ENCODE measurements at places on chromosomes 5 and 9.

GRCh38 chr5:42403236-42403635 lies 20.0 kb upstream of the GHR start:
- DNase-seq = no peak

- DNase-seq = no peak
Observed at GRCh38 chr5:61321669-61322068, 10.4 kb upstream of the ZSWIM6 start.

DNA sequence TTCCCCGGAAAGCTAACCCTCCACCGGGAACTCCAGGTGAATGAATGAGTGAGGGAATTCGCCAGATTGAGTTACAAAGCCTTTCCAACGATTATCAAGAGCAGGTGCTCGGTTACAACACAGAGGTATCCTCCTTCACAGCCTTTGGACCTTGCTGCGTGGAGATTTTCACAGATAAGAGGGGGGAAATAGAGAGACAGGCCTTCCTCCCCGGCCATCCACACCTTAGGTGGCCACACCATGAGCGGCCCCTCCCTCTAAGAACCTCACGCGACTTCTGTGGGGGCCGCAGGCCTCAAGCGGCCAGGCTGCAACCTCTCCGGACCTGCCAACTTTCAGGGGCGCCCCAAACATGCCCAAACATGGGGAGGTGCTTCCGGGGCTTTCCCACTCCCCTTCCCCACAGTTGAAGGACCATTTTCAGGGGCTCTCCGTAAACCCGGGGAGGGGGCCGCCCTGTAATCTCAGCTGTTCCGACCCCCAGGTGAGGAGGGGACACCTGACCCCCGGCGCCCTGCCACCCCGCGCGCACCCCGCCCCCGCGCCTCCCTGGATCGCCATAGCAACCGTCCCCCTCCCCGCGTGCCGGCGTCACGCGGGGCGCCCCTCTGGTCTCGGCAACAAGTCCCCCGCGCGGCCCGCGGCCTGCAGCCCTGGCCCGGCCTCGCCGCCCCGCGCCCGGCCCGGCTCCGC lies 603 bp downstream of the DENND1A start:
- DNase-seq = no peak

DNA sequence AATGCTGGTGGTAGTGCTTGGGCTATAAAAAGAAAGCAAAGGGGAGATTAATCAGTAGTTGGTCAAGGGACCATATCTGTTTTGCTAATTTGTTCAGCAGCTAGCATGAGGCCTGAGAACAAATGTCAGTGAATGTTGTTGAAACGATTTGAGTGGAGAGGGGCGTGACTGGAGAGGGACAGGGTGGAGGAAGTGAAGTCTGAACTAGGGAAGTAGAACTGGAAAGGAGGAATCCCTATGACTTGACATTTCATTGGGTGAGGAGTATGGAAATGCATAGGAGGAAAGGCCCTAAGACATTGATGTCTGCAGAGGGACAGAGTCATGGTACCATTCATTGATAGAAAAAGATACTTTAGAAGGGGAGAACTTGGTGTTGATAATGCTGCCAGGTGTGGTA lies 19.7 kb downstream of the TLE4 start:
- DNase-seq = no peak

- DNase-seq = no peak
Observed at GRCh38 chr5:143979044-143979690, 167.2 kb downstream of the HMHB1 start.

GRCh38 chr5:61461926-61462325 lies 129.9 kb downstream of the ZSWIM6 start:
- no peak for DNase-seq

DNA sequence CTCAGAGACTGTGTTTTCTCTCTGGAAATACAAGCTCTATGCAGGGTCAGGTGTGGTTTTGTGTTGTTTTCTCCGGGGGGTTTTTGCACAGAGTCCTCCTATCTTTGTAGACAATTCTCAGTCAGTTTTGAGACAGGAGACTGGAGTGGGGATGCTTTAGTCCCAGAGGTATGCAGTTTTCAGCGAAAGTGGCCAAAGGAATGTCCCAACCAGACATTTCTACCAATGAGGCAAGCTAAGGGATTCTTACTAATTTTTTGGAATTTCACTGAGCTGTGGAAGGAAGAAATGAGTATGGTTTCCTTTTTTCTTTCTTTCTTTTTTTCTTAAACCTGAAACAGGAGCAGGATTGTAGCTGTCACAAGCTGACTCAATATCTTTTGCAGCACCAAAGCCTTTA lies 35.3 kb upstream of the PLPP1 start:
- DNase-seq = no peak

DNA sequence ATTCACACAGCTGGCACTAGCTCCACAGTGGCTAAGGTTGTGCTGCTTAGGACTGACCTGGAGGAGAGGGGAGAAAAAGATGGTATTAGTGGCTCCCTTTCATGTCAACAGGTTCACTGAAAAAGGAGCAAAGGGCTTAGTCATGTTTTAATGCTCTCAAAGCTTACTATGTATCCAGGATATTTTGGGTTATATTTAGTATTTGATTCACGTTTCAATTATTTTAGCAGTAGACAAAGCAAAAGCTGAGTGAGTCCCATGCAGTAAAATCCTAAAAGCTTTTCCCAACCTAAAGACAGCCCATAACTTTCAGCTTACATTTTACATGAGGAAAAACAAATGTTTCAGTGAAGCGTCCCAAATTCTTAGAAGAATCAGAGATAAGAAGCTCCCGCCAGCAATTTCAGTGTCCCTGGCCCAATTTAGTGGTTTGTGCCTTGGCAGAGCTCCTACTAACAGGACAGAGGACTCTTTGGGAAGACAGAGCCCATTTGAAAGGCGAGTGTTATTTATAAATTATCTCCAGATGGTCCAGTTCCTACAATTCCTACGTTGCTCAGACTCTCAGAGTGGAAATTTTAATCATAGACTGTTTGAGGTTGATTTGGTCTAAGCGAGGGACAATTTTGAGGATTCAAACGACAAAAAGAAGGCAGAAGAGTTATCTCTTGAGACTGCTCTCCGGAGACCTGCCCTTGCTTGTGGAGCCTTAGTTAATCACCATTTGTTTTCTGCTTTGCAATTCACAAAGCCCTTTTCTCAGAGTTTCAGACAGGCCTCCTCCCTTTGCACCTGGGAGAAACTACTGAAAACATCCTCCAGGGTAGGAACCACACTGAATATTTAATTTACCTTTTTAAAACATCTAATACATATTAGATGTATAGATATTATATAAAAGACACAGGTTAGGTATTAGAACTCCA lies 225.0 kb upstream of the ANKRD55 start:
- DNase-seq = no peak

DNA sequence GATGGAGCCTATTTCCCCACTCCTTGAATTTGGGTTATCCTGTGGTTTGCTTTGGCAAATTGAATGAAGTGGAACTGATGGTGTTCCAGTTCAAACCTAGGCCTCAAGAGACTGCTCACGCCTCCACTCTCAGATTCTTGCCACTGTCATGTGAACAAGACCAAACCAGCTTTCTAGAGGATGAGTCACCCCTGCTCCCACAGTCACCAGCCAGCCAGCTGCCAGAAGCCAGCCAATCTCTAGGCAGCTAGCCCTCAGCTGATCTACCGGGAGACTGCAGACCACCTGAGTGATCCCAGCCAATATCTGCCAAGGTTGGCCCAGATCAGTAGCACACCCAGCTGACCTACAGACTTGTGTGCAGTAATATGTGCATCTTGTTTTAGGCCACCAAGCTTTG lies 300.6 kb downstream of the TMEM38B start:
- no peak for DNase-seq

DNA sequence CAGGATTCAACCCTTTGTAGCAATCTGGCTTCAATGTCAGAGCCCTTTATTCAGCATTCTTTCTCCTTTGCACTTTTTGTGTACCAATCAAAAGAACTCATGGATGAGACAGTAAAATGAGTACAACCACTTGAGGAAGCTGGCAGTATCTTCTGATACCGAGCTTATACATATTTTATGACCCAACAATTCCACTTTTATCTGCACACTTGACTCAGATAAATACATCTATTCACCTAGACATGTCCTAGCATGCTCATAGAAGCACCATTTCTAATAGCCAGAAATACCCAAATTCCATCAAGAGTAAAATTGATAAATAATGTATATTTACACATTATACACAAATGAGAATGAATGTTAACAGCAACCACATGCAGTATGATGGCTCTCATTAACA lies 111.2 kb upstream of the PTGER4 start:
- no peak for DNase-seq

GRCh38 chr5:174750711-174751110 lies 26.3 kb downstream of the MSX2 start:
- no peak for DNase-seq

- no peak for DNase-seq
Observed at GRCh38 chr5:78497573-78498533, 137.4 kb downstream of the SCAMP1 start.

- no peak for DNase-seq
Observed at GRCh38 chr5:43367909-43368669, 44.1 kb downstream of the CCL28 start.

- DNase-seq = no peak
Observed at GRCh38 chr9:117916291-117916690, 212.1 kb downstream of the TLR4 start.

- DNase-seq = no peak
Observed at GRCh38 chr5:84378961-84379360, 5.7 kb downstream of the EDIL3 start.

DNA sequence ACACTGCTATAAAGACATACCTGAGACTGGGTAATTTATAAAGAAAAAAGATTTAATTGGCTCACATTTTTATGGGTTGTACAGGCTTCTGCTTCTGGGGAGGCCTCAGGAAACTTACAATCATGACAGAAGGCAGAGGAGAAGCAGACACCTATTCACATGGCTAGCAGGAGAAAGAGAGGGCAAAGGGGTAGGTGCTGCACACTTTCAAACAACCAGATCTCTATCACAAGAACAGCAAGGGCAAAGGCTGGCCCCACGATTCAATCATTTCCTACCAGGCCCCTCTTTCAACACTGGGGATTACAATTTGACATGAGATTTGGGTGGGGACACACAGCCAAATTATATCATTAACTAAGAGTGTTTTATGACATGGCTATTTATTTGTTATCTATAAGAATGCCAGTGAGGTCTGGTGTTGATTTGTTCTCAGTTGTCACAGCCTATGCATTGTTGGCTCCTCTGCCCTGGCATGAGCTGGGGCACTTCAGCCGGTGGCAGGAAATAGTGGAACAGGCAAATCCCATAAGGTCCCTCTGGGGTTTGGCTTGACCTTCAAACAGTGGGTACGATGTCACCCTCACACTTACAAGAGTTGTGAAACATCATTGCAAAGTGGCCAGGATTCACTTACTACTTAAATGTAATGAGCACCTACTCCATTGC lies 44.1 kb downstream of the SPARC start:
- DNase-seq = no peak

DNA sequence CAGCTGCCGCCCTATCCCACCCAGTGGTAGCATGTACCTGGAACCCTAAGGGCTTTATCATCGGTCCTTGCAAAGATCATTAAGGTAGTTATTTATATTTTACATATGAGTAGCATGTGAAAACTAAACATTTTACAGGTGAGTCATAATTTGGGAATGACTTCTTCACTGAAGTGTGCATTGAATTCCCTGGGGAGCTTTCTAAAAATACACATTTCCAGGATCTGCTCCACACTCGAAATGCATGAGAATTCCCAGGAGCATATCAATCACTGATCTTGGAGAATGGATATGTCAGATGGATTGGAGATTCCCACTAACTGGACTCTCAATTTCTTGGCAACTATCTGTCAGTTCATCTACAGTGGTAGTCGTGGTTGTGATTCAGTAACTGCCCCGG lies 717.5 kb downstream of the IRX1 start:
- no peak for DNase-seq

DNA sequence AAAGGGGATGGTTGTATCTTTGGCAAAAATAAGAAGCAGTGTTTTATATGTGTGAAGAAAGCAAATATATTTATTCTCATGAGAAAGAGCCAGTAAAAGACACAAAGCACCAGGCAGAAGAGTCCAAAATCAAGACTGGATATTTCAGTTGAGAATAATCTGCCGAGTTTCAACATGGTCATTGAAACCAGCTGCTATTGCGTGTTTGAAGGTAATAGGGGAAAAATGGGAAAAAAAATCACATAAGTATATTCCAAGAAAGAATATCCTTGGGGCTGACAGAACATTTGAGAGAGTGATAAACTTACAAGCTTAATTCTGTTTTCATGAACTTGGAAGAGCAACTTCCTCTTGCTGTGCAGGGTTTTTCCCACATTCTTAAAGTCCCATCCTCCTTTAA lies 79.9 kb downstream of the ISOC1 start:
- no peak for DNase-seq

DNA sequence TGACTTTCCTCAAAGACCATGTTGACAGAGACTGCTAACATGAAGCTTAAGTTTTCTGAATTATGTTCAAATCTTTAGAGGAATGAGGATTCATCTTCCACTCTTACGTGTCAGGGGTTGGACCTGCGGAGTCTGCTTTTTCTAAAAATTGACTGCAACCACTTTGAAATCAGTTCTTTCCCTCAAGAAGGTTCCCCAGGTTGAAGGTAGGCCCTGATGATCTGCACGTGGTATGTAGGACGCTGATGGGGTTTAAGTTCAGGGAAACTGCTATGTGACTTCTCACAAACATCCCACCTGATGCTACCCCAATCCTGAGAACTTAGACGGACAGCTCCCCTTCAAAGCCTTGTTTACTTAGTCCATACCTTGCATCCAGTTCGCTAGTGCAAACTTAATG lies 7.2 kb downstream of the RACK1 start:
- DNase-seq = no peak

DNA sequence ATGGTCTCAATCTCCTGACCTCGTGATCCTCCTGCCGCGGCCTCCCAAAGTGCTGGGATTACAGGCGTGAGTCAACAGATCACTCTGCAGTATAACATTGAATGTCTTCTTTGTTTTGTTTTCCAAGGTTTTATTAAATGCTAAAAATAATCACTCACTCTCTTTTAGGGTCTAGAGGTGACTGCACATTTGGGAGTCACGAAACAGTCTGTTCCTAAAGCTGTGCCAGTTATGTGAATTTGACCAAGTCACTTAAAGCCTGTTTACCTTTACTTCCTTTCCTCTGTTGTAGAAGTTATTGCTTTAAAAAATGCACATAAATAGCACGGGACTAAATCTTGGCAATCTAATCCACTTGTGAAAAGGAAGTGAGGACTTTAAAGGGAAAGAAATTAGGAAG lies 304.9 kb upstream of the PTGER4 start:
- DNase-seq = no peak
